AG08395 (cell line): ENCODE measurements at places on chromosomes 16 and 17.
A peak's percentile ranks its signal among the peaks of the same experiment; 100 is the strongest.

DNA sequence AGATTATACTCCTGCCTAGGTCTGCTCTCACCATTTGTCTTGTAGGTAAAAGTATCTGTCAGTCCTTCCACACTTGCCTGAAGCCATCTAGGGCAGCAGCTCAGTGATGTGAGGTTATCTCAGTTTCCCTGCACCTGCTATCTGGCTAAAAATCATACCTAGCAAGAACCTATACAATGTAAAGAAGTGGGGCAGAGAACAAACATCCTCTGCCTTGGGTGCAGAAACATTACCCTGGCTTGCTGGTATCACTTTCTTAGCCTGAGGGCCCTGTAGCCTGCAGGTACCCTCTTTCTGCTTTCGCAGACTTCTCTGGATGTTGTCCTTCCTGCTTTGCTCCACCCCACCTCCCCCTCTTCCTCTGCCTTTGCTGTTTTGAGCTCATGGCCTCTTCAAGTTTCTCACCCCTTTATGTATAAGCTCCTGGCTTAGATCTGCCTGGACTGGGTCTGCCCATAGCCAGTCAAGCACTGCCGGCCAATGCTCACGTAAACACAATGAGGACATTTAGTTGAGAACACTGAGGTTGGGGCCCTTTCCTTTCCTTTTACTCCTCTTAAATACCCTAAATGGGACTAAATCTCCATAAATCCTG is 8.7 kb upstream of the SDK2 start:
- no peak for DNase-seq

DNA sequence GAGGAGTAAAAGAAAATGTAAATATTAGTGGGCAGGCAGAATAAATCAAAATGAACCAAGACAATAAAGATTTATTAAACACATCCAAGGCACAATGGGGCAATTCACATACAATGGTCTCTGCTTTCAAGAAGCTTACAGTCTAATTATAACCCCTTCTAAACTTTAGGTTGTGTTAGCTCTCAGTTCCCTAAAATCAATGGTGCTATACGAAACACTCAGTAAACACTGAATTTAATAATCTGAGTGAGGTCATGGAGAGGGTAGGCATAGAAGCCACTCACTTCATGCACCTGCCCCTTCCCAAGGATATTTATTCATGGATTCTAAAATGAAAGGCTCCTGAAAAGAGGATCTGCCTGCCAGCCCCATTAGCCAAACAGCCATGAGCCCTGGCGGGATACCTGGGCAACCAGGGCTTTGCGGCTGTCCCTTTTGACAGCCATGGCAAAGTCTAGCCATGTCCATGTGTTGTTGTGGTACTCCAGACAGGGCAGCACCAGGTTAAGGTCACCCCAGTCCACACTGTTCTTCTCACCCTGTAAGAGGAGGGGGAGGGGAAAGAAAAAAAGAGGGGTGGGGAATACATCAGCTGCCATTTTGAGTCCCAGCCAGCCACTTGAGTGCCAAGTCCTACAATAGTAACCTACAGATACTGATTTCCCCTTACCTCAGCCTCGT is 1.4 kb upstream of the RSKR start:
- DNase-seq = no peak

DNA sequence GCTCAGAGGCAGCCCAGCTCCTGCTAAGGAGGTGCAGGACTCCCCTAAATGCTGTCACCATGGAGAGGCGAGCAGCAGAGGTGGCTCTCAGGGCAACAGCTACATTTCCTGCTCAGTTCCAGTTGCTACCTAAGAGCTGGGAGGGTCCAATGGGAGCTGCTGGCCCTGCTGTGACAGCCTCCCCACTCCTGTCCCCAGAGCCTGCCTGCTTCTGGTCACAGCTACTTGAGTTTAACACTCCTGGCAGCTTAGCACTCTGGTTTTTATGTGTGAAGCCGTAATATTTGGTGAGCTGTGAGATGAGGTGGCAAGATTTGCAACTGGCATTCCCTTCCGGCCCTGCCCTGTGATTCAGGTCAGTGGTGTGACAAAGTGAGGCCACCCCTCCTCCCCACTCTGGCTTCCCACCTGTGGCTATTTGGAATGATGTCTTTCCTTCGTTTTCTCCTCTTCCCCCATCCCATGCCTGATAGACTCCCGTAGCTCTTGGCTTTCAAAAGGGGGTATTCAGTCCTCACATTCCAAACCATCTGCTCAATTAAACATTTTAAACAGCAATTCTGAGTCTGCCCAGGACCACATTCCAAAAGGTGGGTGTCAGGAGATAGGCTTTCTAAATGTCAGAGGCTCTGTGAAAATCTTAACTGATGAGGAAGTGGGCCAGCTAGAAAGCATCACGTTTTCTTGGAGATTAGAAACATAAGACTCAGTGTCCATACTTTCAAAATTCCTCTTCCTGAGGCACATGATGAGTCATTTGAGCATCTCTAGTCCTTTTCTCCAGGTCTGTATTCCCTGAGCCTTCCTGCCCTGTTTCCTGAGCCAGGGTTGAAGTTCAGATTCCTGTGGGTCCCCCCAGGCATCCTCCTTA is 42.6 kb upstream of the SKAP1 start:
- peak; percentile 61 for DNase-seq

- no peak for DNase-seq
These were observed 409.9 kb upstream of the ZFHX3 start for GRCh38 chr16:73457851-73458250.

DNA sequence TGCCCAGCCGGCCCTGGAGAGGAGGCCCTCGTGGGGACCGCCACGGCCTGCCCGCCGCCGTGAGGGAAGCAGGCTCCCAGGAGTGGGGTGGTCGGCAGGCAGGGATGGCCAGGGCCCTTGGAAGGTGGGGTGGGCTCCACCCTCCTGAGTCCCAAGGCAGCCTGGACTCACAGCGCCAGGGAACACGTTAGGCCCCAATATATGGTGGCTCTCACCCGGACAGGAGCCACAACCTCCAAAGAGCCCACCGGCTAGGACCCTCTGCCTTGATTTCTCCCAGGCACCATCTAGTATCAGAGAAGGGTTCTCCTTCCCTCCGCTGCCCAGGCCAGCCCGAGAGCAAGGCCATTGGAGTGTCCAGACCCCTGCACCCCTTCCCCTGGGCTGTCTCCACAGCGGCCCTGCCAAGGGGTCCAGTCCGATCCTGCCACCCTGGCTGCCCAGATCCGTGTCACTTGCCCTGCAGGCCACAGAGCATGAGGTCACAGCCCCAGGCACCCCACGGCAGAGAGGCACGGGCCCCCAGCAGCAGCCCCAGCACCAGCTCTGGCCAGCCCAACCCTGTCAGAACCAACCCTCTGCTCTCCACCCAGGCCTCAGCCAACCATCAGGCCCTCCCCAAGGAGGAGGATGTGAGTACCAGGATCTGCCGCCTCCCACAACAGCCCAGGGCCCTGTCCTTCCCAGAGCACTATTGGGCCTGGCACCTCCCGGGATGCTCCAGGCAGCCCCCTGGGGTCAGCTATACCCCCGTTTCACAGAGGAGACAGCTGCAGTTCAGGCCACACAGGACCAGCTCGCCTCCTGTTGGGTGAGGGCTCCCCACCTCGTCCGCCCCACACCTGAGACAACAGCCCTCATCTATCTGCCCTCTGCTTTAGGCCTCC is 1.1 kb upstream of the AXIN1 start:
- DNase-seq = no peak

DNA sequence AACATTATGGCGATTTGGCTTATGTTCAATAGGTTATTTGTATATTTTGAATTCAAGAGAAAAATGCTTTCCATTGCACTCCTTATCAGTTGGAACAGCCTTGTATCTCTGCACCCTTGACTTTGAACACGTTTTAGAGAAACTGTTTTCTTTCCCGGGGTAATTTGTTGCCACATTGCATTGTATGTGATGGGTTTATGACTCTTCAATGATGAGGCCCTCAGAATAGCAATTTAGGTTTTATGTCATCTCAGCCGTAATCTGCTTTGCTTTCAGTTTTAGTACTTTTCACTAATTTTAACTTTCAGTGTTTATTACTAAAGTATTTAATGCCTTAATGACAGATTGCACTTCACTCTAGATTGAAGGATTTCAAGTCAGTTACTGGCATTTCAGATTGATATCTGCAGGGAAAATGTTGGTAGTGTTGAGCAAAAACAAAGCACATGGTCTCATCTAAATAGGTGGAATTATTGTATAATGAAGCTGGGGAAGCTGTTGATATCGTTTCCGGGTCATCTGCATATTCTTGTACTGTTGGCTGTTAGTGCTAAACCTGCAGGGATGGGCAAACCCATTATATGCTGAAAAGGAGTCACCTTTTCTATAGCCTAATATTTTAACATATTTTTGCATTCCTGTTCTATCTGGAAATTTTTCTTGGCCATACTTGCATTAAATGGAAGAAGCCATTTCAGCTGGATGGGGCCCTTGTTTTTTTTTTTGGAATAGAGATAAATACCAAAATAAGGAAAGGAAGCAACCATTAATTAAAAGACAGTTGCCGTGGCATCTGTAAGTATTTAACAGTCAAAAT is 2.0 kb downstream of the LUC7L3 start:
- DNase-seq = peak; percentile 17

DNA sequence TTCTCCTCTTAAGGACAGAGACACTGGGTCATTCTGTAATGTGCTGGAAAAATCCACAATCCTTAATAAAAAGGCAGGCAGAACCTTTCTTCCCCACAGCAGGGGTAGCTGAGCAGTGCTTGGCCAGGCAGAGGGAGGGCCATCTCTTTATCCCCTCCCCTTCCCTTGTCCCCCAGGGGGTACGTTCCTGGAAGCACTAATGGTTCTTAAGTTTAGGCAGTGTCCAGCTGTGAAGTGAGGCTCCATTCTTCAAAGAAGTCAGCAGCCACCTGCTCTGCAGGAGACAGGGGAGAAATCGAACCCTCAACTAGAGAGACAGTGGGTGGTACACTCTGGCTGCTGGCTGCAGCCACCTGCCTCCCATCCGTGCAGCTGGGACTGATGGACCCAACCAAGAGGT is 533.9 kb upstream of the CDH11 start:
- no peak for DNase-seq

DNA sequence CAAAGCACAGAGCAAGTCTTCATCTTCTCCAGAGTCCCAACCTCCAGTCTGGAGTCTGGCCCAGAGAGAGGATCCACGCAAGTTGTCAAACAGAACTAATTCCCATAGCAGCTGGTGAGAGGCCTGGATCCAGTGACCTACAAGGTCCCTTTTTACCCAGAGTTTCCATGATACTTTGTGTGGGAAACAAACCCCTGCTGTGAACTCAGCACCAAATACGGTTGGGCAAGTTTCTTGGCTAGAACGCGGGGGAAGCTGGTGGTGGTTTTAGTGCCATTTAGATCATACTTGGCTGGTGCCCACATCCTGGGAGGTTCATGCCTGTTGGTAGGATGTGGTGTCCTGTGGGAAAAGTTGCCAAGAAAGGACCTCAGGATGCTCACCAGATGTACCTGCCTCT is 18.1 kb downstream of the TMC7 start:
- DNase-seq = peak; percentile 78

DNA sequence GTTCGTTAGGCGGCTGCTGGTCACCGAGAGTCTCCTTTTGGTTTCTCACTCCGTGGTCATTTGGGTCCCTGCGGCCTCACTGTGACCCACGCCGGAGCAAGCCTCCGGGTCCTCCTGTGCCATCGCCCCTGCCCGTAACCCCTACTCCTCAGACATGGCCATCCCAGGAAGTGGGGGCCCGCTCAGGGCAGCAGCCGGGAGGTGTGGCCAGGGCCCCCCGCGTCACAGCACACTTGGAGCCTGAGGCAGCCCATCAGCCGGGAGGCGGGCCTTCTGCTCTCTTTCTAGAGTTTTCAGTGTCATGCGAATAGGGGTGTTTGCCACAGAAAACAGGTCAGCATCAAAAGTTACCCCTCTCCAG is 7.9 kb upstream of the WFIKKN1 start:
- no peak for DNase-seq

DNA sequence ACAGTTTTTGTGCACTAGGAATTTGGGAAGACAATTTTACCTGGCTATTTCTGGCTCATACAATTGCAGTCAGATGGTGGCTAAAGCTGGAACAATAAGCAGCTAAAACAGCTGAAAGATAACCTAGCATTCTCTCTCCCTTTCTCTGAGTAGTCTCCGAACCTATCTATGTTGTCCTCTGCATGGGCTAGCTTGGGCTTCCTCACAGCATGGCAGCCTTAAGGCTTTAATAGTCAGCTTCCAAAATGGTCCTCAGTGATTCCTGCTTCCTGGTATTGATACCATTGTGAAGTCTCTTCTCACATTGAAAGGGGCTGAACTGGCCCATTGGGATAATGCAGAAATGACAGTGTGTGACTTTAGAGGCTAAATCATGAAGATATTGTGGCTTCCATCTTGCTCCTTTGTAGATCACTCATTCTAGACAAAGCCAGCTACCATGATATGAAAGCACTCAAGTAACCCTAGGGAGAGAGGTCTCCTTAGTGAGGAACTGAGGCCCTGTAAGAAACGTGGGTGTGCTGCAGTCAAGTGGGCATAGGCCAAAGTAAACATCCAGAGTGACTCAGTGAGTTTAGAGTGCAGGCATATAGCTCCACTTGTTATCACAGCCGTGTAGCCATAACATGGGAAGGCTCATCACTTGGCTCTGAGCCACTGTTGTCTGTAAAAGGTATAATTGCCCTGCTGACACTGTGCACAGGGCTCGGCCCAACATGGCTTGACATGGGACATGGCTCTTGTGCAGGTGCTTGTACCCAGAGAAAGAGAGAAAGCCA is 5.5 kb upstream of the VKORC1 start:
- DNase-seq = no peak

GRCh38 chr17:47213540-47213939 is 4.4 kb downstream of the MYL4 start:
- DNase-seq = no peak

GRCh38 chr16:50151756-50152155 is 1.4 kb upstream of the TENT4B start:
- no peak for DNase-seq

- peak; percentile 75 for DNase-seq
These were observed 1.2 kb upstream of the FOXF1 start for GRCh38 chr16:86508947-86509758.

DNA sequence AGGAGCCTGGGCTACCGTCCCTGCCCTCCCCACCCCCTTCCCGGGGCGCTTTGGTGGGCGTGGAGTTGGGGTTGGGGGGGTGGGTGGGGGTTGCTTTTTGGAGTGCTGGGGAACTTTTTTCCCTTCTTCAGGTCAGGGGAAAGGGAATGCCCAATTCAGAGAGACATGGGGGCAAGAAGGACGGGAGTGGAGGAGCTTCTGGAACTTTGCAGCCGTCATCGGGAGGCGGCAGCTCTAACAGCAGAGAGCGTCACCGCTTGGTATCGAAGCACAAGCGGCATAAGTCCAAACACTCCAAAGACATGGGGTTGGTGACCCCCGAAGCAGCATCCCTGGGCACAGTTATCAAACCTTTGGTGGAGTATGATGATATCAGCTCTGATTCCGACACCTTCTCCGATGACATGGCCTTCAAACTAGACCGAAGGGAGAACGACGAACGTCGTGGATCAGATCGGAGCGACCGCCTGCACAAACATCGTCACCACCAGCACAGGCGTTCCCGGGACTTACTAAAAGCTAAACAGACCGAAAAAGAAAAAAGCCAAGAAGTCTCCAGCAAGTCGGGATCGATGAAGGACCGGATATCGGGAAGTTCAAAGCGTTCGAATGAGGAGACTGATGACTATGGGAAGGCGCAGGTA is 762 bp downstream of the CDK12 start:
- peak; percentile 81 for DNase-seq

GRCh38 chr16:84120023-84120422 is 3.3 kb upstream of the MBTPS1 start:
- no peak for DNase-seq
